Astrocyte of the cerebellum (primary cell): ENCODE measurements at places on chromosomes 2 and 18.

- DNase-seq, result no peak
These were observed 64.2 kb upstream of the CDCA7 start for GRCh38 chr2:173290518-173290917.

DNA sequence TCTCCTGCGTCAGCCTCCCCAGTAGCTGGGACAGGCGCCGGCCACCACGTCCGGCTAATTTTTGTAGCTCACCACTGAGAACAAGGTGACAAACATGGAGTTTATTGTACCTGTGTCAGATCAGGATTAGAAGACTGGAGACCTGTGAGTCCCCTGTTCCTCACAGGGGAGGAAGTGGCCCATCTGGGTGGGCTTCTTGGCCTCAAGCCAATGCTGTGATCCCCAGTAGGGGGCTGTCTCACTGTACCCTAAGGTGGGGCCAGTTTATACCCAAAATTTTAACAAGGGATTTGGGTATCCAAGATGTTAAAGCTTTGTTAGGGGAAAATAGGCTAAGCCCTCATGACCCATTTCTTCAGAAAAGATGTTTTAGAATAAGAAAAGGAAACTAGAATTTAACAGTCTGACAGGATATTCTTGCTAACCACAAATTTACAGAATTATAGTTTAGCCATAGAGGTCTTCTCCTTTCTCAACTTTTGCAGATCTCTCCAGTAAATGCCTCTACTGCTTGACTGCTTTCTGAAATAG, 16.3 kb downstream of the PCBP1 start:
- DNase-seq, result no peak

DNA sequence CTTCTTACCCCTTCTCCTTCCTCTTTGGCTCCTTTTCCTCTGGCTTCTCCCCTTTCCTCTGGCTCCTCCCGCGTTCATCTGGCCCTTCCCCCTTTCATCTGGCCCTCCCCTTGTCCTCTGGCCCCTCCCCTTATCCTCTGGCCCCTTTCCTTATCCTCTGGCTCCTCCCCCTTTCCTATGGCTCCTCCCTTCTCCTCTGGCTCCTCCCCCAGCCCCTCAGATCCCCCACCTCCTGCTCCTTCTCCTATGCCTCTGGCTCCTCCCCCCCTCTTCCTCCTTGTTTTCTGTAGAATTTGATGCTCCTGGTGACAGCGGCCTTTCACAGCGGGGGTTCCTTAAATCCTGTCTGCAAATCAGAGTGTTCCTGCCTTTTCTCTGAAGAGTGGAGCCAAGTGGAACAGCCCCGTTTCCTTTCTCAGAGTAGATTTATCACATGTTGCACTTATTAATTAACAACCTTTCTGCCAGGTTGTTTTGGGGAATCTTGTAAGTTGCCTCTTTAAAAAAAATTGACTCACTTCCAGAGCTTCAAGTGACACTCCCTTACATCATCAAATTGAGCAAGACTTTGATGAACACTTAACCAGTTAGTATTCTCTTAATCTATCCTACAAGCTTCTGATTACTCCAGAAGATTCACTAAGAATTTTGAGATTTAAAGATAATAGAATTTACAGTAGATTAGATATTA, 27.9 kb downstream of the FABP1 start:
- no peak for DNase-seq

GRCh38 chr18:60500960-60501359, 128.4 kb upstream of the MC4R start:
- DNase-seq, result no peak

- no peak for DNase-seq
These were observed 619.9 kb downstream of the ZEB2 start for GRCh38 chr2:143899987-143900386.

DNA sequence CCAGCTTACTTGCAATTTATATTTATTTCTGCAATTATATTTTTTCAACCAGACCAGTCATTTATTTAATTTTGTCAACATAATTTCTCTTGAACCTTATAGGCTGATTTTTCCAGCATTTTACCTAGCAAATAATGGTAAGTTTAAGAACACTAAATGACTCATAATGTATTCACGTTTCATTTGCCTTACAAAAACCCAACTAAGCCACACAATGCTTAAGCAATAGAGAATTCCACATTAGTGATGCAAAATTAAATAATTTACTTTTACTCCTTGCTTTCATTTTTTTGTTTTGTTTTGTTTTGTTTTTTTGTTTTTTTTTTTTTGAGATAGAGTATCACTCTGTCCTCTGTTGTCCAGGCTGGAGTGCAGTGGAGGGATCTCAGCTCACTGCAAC, 110.4 kb upstream of the VRK2 start:
- DNase-seq, result no peak

DNA sequence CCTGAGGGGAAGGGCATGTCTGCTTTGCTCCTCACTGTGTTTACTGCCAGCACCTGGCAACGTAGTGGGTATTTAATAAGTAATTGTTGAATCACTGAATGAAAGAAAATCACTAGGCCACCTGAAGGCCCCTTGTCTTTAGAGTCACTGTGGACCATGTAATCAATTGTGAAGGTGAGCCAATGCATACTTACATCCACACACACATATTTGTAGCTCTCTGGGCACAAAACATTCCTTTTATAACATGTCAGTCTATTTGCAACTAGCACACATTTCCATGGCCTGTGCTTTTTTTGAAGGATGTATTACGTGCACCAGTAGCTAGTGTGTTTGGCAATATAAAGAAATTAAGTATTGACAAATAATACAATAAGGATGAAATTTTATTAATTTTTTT, 11.2 kb downstream of the ATP8B1 start:
- no peak for DNase-seq

- no peak for DNase-seq
These were observed 44.1 kb downstream of the TNFRSF11A start for GRCh38 chr18:62369129-62369644.

DNA sequence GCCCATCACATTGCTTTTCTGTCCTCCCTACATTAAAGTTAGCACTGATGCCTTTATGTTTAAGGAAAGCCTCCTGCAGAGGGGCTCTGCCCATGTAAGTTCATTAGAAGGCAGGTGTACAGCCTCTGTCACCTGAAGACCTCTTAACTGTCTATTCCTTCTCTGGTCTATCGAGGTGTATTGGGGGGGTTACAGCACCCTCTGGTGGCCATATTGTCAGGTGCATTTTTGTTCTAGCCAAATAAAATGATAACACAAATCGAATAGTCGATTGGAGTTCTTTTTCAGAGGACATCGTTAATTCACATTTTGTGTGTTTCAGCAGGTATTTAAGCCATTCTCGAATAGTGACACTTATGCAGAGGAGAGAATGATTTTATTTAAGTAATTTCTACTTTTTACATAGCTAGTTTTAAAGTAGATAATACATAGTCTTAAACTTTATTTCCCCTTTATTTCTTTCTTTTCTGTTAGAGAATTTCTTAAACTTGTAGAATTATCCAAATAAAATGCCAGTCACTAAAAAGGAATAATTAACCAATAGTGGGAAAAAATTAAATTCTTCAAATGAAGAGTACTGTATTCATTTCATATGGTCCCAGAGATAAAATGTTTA, 136.8 kb downstream of the NEDD4L start:
- DNase-seq, result no peak

- DNase-seq, result no peak
These were observed 95.2 kb upstream of the SPRED2 start for GRCh38 chr2:65527451-65528240.

GRCh38 chr2:72037261-72037666, 110.4 kb downstream of the CYP26B1 start:
- no peak for DNase-seq

- DNase-seq, result no peak
These were observed 327.1 kb upstream of the CDH19 start for GRCh38 chr18:66931010-66931409.

- peak; percentile 64 for DNase-seq
These were observed 99.3 kb downstream of the SPATS2L start for GRCh38 chr2:200405599-200406298.

DNA sequence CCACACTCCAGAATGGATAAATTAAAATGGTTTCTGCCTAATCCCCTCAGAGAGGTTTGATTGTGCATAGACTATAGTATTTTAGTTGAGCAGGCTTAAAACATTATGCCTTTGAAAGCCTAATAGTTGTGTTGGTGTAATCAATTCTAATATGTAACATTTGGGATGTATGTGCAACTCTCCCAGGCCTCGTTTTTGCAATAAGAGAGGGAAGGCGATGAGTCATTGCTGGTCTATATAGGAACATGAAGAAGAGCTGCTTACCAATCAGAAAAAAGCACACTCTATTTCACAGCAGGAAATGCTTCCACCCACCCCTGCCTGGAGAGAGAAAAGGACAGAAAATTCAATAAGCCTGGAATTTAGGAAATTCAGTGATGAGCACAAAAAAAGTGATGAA, 1424.0 kb upstream of the PIK3C3 start:
- DNase-seq, result no peak

- DNase-seq, result no peak
These were observed 42.4 kb upstream of the PDK1 start for GRCh38 chr2:172513524-172513900.

GRCh38 chr2:52881606-52882005, 886.0 kb upstream of the CHAC2 start:
- DNase-seq, result no peak

GRCh38 chr18:52060607-52061304, 279.2 kb upstream of the DCC start:
- DNase-seq, result no peak

DNA sequence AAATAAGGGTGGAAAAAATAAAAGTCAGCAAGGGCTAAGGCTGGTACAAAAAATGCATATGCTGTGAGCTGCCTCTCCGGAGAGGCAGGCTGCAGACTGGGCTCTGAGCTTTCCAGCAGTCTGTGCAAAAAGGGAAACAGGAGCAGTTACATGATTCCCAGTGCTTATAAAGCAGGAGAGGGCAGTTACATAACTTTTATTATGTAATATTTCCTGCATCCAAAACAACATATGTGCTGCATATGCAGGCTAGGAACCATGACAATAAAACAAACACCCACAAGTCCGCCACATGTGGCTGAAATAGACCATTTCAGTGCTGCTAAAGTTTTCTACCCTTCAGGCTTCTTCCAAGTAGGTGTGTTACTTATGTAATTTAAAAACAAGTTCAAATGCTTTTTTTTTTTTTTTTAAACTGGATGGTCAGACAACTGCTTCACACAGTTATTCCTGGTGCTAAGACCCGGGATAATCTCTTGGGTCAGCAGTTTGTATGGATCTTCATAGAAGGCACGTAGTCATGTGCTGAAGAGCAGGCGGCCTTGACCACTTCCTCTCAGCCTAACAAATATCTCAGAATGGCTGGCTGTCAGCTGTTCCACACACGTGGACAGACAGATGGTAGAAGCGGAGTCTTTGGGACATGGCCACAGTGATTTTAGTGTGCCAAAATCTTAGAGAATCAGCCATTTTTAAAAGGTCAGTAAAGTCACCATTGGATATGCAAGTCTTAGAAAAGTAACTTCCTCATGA, 43.5 kb downstream of the ARMC9 start:
- no peak for DNase-seq

DNA sequence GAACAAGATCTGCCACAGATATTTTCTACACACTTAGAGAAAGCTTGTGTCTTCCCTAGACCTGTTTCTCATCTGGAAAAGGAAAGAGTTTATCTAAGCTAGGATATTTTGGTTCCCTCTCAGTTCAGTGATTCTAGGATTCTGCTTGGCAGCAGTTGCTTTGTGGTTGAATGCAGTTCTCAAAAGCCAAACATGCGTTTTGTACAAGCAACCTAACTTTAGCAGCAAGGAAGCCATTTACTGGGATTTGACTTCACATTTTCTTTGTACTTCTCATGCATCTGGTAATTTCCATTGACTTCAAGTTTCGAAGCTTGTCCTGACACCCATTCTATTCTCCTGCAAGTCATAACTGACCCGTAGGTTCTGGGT, 33.3 kb downstream of the VSNL1 start:
- DNase-seq, result no peak

- DNase-seq, result no peak
These were observed 31.6 kb upstream of the MAP3K20 start for GRCh38 chr2:173043897-173044519.

GRCh38 chr2:121187982-121188411, 97.0 kb downstream of the TFCP2L1 start:
- DNase-seq, result no peak

GRCh38 chr2:187453078-187453641, 5.1 kb upstream of the CALCRL start:
- DNase-seq, result no peak

GRCh38 chr2:54559006-54559445, 102.9 kb downstream of the SPTBN1 start:
- no peak for DNase-seq

- DNase-seq, result peak; percentile 12
These were observed 344.9 kb downstream of the LPIN1 start for GRCh38 chr2:12091201-12091806.

GRCh38 chr18:26710470-26711096, 154.9 kb downstream of the AQP4 start:
- DNase-seq, result no peak

GRCh38 chr2:1550076-1550475, 136.8 kb downstream of the TPO start:
- DNase-seq, result no peak

- peak; percentile 67 for DNase-seq
These were observed 10.9 kb downstream of the TMEM87B start for GRCh38 chr2:112065966-112066365.

GRCh38 chr2:218885981-218886947, 5.6 kb downstream of the WNT10A start:
- DNase-seq, result no peak

DNA sequence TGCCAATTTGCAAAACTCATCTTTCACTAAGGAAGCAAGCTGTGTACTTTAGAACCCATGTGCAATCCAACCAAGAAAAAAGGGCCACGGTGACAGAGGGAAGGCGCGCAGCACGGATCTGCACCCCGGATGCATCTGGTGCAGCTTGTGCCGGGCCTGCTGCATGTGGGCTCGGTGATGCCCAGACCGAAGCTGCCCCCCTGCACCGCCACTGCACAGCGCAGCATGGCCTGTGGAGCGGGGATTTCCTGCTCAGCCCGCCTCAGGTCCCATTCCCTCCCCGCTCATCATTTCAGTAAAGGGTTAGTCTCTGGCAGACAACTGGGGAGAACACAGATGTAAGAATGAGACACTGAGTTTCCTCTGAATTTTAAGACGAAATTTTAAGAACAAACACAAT, 43.0 kb downstream of the MC2R start:
- DNase-seq, result no peak

GRCh38 chr2:20436716-20437470, 10.0 kb upstream of the RHOB start:
- DNase-seq, result no peak

DNA sequence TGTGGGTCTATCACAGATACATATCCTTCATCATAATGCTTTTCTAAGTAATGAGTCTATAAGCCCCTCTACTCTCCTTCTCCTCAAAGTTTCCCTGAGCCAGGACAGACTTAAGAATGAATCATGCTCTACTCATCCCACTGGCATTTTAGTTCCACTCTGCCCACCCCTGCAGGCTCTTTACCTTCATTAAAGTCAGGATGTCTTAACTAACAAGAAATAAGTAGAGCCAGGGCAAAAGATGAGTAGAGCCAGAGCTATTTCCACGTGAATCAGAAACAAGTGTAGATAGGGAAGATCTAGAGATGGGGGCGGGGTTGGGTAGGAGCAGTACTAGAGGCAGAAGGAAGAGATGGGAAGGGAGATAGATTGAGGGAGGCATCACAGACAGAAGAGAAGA, 790.5 kb downstream of the RNF144A start:
- no peak for DNase-seq

- peak; percentile 91 for DNase-seq
These were observed 105.9 kb upstream of the CREB1 start for GRCh38 chr2:207423886-207424285.

GRCh38 chr18:23405636-23406035, 47.5 kb upstream of the RIOK3 start:
- no peak for DNase-seq

GRCh38 chr2:216408426-216409290, 3.6 kb upstream of the SMARCAL1 start:
- DNase-seq, result no peak
